ENCODE measurements at places on chromosomes 5 and 9.

DNA sequence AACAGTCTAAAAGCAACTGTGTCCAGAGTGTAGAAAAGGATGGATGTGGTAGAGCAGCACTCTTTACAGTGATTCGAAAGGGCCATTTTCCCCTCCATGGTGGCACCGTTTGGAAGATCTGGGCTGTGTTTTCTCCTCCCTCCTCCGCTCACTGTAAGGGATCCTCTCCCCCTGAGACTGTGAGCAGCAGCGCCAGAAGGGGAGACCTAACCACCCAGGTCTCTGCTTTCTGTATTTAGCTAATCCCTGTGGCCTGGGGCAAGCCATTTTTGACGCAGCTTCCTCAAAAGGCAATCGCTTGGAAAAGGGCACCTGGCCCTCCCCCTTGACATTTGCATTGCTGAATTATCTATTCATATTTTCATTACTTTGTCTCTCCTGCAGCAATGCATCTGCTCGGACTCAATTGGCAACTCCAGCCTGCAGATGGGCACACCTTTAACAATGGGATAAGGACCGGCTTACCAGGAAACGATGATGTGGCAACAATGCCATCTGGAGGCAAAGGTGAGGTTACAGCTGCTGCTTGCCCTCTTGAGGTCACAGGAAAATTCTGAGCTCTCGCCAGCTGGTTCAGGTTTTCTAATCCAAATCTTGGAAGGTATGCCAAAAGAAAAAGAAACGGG is 244.3 kb upstream of the WWC1 start:
- peak; percentile 55 for DNase-seq

DNA sequence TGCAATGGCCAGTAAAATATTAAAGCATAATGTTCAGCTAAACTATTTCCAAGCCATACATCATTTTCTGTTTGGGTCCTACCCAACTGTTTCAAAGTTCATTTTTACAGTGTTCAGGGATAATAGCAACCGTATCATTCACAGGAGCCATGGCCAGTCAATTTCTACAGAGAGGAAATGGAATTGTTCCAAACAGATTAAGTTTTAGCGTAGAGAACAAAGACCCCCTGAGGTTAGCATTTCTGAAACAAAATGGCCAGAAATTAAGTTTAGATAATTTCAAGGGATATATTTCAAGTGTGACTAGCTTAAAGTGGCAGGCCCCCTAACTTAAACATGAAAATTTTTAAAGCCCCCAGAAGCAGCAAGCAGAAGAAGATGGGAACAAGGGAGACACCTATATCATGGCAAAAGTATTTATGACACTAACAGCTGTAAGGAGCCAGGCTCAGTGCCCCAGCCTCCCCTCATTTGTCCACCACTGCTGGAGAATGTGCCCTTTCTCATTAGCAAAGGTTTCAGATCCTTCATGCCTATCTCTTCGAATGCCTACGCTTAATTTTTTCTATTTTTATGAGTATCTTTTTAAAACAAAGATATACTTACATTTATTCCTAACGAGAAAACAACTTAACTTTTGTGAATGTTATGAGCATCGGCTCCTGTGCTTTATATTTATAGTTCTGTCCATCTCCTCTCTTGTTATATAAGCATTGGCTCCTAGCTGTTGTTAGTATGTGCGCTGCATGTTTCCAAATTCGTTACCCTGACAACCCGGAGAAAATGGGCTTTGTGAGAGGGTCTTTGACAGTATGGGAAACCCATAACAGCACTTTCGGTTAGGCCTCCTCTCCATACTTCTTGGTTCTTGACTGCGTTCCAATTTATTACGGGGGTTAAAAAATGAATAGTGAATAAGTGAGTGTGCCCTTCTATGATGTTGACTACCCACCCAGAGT is 116.3 kb downstream of the MED27 start:
- no peak for DNase-seq

GRCh38 chr9:111969061-111969460 is 72.4 kb downstream of the UGCG start:
- DNase-seq, result no peak

DNA sequence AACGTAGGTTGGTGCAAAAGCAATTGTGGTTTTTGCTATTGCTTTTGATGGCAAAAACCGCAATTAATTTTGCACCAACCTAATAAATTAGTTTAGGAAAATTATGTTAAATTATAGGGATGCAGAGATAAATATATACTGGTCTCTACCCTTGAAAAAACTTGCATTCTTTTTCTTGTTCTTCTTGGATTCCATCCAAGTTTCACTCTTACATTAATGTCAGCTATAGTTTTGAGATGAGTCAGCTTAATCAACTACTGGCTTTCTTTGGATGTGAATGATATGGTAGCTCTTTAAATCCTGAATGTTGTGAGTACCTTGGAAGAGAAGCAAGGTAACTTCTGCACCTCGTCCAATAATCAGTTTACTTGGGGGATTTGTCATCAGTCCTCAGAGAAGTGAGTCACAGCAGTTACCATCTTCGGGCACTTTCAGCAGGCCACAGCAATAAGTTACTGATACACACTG is 549.0 kb upstream of the ZNF608 start:
- no peak for DNase-seq

DNA sequence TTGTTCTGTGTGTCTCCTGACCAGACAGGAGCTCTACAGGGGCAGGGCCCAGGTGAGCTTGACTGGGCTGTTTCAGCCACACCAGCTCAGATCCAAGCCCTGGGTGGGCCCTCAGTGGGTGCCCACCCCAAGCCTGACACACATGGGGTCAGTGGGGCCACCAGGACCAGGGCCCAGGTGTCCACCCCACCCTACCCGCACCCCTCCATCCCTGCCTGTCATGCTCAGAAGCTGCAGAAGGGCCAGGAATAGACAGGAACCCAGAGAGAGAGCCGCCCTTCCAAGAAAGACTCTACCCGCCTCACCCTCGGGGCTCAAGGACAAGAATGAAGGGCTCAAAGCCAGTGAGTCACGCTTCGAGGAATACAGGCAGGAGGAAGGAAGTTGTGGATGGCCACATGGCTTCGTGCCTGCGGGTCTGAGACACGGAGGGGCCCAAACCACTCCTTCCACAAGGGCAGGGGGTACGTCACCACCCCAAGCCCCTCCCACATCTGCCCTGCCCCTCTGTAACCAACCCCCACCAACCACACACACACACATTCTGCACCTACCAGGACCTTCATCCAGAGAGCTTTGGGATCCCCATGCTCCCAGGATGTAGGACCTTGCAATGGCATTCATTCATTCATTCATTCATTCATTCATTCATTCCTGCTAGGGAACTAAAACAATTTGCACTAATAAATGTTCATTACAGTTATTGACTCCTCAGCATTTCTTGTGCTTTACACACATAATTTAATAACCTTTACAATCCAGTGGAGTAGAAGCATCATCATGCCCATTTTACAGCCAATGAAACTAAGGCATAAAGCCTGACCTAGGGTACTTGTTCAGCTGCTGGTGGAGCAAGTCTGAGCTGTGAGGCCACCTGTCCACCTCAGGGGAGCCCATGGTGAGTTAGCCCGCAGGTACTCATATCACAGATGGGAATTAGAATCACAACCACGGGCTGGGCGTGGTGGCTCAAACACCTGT is 55.9 kb upstream of the STXBP1 start:
- DNase-seq, result no peak

- no peak for DNase-seq
Measured at GRCh38 chr5:26227245-26227644, 811.1 kb downstream of the CDH9 start.

- DNase-seq, result no peak
Measured at GRCh38 chr9:135102331-135102730, 14.9 kb downstream of the OLFM1 start.

GRCh38 chr9:33714989-33715388 is 80.4 kb upstream of the PRSS3 start:
- no peak for DNase-seq

- no peak for DNase-seq
Measured at GRCh38 chr5:175253597-175253996, 190.4 kb downstream of the DRD1 start.

GRCh38 chr9:131416509-131416908 is 22.6 kb downstream of the PRRC2B start:
- no peak for DNase-seq

DNA sequence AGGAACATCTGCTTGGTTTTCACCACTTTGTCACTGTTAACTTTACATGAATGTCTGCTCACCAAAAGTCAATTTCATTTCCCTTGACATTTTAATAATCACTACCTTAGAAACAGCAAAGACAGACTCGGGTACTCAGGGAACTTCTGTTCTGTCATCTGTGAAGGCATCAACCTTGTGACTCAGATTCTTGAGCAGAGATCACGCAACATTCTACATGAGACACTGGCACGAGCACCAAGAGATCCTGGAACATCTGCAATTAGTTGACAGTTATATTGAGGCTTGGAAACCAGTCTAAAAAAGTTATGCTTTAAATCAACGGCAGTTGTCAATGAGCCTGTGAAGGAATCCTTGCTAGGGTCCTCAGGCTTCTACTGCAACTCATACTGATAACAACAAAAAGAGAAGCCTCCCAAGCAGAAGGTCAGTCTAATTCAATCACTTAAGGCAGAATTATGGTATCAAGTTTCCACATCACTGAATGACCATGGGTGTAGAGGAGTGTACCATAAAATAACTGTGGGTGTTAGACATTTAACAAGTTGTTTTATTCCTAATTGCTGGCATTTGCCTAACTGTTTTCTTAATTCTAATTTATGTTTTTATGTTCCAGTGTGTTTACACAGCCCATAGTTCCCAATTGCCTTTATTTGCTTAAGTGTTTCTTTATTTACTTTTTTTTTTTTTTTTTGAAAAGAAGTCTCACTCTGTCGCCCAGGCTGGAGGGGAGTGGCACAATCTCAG is 3.3 kb upstream of the PBX3 start:
- DNase-seq, result no peak

DNA sequence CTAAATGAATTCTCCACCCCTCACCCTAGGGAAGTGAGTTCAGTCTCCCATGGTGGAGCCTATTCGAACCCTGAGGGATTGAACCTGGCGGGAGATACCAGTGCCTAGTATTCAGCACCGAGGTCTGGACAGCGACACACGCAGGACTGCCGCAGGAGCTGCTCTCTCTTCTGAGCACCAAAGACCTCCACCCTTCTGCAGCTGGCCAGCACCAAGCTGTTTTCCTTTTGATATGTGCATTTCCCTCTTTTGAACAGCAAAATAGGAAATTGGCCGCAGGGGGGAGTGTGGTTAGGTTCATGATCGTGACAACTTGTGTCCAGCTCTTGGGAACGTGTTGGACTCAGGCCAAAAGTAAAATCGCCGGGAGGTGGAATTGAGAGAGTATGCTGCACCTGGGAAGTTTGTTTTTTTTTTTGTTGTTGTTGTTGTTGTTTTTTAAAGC is 1.2 kb upstream of the PCSK1 start:
- DNase-seq, result peak; percentile 77
